ENCODE measurements at places on chromosomes 7 and 10.

DNA sequence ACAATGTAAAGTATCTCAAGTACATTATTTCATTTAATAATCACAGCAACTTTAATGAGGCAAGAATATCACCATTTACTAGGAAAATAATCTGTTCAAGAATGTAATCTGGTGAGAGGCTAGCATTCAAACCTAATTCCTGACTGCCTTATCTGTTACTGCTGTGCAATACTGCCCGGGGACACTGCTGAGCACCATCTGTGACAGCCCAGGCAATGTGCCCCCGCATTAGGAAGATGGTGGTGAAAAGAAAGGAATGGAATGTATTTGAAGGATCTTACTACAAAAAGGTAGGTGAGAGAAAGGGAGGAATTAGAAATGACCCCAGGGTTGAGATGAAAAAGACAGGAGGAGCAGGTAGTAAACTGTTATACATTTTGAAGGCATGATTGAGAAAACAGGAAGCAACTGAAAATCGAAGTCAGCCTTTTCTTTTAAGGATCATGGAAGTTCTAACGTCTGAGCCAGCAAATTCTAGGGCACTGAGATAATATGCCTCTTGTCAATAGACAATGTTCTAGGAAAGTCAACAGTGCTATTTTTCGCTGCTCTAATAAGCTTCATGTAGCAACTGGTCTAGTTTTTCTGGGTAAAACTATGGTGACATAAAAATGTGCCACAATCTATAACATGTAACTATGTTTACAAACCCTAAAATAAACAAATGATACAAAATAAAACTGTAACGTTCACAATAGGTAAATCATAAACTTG lies 90.4 kb downstream of the ETV1 start:
- DNase-seq = no peak

DNA sequence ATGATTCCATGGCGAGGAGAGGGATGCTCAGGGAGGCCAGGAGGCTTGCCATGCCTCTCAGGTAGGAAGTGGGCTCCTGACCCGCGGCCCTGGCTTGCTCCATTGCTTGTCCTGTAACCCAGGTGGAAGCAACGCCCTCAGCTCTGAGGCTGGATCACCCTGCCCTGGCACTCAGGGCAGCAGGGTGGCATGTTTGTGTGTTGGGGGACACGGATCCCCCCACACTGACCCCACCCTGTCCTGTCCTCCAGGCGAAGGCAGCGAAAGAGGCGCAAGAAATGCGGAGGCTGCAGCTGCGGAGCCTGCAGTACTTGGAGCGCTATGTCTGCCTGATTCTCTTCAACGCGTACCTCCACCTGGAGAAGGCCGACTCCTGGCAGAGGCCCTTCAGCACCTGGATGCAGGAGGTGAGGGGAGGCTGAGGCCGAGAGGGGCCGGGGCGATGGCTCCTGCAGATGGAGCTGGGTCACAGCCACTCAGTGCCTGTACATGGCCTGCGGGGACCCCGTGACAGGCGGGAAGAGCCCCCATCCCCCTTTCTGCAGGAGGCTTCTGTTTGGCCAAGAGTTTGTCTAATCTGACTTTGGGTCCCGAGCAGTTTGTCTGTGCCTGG lies 38.3 kb downstream of the PRF1 start:
- DNase-seq = no peak

GRCh38 chr7:16900209-16900768 lies 18.5 kb upstream of the AGR3 start:
- no peak for DNase-seq

DNA sequence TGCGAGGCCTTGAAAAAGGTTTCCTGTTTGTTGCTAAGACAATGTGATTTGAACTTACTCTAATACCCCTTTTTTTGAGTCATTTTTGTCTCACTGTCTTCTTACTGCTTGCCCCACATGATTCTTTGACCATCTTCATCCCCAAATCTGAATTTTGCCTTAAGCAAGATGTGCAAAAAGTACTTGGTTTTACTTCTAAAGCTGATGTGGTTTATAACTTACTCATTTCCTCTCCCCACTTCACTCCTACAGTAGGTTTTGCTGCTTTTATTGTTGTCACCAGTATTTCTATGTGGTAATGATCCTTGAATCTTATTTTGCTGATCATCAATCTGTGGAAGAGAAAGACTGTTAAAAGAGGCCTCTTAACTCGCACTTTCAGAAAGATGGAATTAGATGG lies 396.4 kb downstream of the SDK1 start:
- DNase-seq = no peak

DNA sequence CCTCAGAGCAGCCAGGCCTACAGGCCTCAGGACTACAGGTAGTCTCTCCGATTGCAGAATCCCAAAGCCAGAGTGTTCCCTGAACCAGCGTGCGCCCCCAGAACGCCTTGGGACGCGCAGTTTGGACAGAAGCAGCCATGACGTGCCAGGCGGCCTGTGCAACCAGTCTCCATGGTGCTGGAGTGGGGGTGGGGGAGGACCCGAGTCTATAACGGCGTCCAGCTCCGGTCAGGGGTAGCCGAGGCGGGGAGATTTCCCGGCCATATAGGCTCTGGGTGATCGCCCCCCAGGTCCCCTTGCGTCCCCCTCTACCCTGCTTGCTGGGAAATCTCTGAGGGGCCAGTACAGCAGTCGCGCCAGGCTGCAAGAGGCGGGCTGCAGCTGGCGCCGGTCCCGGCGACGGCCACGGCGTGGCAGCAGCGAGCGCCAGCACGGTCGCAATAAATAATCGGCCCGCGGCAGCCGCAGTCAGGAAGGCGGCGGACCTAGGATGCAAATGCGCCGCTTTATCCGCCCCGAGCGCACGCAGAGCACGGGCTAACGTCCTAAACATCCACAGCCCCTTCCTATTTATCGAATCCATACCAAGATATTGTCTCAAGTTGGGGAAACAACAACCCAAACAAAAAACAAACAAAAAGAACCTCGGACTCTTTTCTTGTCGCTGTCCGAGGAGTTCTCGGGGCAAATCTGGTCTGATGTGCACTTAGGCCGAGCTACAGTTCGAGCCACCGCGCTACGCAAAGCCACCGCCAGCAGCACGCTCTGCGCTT lies 1.6 kb downstream of the HOXA3 start:
- peak; percentile 32 for DNase-seq

DNA sequence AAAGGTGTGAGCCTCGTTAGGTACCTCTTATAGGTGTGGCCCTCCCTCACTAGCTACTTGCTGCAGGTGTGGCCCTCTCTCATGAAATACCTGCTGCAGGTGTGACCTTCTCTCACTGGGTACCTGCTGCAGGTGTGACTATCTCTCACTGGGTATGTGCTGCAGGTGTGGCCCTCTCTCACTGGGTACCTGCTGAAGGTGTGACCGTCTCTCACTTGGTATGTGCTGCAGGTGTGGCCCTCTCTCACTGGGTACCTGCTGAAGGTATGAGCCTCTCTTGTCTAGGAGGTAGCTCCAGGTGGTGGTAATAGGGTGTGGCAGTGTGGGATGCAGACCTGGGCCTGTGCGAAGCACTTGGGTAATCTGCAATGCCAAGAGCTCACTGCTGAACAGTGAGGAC lies 170.7 kb upstream of the PLPP4 start:
- no peak for DNase-seq

DNA sequence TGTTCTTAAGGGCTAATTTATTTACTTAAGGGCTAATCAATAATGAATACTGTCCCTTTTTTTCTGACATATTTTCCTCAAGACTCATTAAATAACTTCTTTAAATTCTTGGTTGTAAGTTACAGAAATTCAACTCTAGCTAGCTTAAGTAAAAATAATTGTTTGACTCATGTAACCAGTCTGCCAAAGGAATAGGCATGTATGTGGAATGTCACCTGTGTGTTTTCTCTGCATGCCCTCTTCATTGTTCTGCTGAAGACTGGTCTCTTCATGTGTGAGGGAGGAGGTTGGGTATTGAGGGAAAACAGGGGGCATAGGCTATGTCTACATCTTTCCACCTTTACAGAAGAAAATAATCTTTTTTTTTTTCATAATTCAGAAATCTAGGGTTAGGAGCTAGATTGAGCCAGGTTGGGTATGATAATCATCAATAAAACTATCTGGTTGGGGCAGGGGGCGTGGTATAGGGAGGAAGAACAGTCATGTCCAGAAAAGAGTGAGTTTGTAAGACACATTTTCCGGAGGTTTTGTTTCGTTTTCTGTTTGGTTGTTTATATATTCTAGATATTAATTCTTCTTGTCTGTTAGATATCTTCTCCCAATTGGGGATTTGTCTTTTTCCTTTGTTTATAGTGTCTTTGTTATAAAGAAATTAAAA lies 37.9 kb downstream of the EXOC4 start:
- no peak for DNase-seq

- no peak for DNase-seq
Observed at GRCh38 chr10:125014086-125014830, 72.3 kb downstream of the ZRANB1 start.

DNA sequence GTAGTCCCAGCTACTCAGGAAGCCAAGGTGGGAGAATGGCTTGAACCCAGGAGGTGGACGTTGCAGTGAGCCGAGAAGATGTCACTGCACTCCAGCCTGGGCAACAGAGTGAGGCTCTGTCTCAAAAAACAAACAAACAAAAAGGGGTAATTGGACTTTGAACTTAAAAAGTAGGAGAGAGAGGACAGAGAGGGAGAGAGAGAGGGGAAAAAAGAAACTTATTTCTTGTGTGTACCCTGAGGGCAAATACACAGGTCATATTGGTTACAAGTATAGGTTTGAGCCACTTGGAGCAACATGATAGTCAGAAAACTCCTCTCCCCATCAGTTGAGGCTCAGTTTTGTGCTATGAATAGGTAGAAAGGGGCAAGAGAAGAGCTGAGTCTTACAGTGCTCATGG lies 42.8 kb upstream of the CCDC7 start:
- no peak for DNase-seq

DNA sequence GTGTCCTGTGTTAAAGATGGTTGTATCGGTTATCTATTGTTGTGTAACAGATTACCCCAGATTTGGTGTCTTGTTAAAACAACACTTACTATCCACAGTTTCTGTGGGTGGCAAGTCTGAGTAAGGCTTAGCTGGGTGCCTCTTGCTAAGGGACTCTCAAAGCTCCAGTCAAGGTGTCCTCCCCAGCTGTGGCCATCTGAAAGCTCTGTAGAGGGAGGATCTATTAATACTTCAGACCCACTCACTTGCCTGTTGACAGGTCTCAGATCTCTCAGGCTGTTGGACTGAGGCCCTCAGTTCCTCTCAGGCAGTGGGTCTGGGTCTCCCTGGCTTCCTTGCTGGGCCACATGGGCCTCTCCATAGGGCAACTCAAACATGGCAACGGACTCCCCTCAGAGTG lies 19.6 kb downstream of the ARID5B start:
- no peak for DNase-seq

- DNase-seq = no peak
Observed at GRCh38 chr10:77638321-77639101, 903 bp upstream of the KCNMA1 start.

DNA sequence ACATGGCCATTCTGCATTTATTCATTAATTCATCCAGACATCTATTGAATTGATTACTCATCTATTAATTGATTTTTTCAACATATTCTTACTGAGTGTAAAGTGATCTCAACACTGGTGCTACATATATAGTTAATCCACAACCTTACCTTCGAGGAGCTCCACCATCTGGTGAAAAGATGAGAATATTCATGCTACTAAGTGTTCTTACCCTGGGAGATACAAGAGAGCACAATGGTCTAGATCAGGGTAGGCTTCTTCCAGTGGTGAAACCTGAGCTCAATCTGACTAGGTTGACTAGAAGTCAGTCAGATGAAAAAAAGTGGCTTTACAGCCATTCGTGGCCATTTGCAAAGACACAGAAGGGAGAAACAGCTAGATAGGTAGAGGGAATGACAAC lies 507.4 kb downstream of the ANKRD7 start:
- no peak for DNase-seq

- no peak for DNase-seq
Observed at GRCh38 chr10:124088915-124089314, 4.5 kb downstream of the CHST15 start.

- no peak for DNase-seq
Observed at GRCh38 chr7:140596519-140597427, 43.8 kb downstream of the DENND2A start.

- no peak for DNase-seq
Observed at GRCh38 chr7:79434098-79434497, 19.4 kb downstream of the MAGI2 start.

GRCh38 chr10:98193037-98193436 lies 58.6 kb downstream of the R3HCC1L start:
- DNase-seq = no peak

DNA sequence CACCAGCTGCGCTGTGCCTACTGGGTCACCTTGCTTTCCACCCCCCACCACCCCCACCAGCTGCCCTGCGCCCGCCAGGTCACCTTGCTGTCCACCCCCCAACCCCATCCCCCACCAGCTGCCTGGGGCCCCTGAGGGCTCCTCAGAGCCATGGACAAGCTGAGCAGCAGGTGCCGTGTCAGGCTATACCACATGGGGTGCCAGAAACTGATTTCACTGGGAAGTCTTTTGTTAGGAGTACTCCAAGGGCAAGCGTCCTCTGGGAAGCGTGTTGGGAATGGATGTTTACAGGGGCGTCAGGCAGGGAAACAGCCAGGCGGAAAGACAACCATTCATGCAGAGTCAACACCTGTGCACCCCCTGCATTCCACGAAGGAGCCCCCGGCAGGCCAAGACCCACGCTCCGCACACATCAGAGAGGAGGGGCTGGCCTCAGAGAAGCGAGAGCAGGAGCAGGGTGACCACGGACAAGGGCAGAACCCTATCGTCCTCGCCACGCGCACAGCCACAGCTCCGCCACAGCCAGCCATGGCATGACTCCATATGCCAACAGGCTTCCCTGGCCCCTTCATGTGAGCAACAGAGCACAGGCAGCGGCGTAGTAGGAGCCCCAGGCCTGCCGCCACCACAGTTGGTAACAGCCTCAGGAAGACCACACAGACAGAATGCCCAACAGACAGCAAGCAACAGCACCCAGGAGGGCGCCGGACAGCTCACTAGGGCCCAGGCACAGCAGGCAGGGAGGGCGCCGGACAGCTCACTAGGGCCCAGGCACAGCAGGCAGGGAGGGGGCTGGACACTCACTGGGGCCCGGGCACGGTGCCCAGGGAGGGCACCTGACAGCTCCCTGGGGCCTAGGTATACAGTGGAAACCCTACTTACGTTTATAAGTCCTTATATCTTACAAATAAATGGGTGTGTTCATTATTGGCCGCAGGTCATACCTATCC lies 180.8 kb downstream of the MAD1L1 start:
- no peak for DNase-seq

GRCh38 chr7:46321556-46322205 lies 400.6 kb upstream of the IGFBP3 start:
- no peak for DNase-seq

DNA sequence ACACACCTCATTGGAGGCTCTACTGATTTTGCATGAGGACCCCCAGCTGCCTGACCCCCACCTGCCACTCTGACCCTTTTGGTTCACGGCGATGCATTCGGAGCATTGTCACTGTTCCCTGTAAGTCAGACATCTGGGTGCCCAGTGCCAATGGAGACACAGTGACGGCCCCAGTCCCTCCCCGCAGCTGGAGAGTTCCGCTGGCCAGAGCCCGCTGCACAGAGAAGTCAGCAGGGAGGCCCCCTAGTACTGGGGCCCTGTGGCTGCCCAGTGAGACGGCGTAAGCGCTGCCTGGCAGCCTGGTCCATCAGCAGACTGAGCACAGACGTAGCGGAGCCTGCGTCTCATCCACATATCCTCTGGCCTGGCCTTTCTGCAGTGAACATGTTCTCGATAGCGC lies 77.5 kb downstream of the NKX6-2 start:
- no peak for DNase-seq
